SHP77 (cell line): ENCODE measurements at places on chromosomes 11 and 22.

DNA sequence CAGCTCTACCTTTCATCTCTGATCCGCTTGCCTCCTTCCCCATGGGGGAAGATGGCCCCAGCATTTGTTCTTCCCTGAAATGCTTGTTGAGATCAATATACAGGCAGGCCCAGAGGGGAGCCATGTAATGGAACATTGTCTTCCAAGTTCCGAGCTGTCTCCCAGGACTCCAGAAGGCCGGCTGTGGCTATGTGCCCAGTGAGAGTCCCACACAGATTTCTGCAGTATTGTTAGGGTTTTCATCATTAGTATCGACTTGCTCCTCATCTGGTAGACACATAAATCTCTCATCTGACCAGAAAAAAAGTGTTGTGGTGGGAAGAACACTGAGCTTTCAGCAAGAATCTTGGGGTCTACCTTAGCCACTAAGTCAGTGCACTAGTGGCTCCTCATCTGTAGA is 163.4 kb downstream of the TRIM29 start:
- DNase-seq, result no peak

DNA sequence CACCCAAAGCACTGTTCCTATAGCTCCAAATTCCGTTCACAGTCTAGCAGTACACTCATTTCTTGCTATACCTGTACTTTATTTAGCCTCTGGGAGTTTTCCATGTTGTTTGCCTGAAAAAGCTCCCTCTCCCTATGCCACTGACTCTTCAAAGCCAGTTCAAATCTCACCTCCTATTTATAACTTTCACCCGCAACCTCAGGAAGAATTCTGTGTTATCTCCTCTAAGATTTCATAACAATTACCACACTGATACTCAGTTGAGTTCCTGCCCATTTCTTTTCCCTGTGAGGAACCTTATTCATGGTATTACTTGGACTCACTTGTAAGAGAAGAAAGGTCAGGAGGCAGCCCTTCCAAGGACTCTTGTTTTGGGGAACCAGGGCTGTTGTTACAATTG is 25.2 kb downstream of the GDPD4 start:
- no peak for DNase-seq

DNA sequence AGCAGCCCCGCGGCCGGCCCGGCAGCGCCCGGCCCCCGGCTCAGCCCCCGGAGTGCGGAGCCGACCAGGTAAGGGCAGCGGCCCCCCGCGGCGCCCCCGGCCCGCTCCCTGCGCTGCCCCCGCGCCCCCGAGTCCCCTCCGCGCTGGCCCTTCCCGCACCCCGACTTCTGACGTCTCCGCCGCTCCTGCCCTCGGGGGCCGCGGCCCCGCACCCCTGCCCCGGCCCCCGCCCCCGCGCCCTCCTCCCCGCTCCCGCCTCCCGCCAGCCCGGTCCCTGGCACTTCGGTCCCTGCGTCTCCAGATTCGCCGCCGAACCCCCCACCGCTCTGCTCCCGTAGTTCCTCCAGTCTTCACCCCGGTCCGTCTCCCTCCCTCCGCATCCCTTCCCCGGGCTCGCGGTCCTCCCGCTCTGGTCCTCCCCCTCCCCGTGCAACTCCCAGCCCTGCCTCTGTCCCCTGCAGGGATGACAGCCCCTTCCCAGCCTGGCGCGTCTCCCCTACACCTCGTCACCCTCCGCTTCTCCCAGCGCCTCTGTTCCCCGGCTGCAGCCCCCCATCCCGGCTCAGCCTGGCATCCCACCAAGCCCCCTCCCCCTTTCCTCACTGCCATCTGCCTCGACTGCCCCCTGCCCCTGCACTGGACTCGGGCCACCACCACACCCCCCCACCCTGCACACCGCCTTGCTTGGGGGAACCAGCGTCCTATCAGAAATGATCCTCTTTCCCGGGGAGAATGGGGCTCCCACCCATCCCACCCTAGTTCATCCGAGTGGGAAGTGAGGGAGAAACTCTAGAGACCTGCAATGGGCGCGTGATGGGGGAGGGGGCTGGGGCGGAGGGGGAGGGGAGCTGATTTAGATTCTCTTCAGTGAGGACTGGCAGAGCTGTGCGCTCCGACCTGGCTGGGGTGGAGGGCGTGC is 531 bp downstream of the GRIK4 start:
- DNase-seq, result no peak

- DNase-seq, result no peak
These were observed 437.8 kb upstream of the CCDC90B start for GRCh38 chr11:83723999-83724398.

GRCh38 chr11:123702139-123702538 is 39.3 kb downstream of the ZNF202 start:
- no peak for DNase-seq

- DNase-seq, result no peak
These were observed at the start of gene SLC15A3 for GRCh38 chr11:60951904-60952741. SLC15A3 (minus strand) TSS chr11:60952176; CDS start chr11:60951551, 625 bp downstream.

DNA sequence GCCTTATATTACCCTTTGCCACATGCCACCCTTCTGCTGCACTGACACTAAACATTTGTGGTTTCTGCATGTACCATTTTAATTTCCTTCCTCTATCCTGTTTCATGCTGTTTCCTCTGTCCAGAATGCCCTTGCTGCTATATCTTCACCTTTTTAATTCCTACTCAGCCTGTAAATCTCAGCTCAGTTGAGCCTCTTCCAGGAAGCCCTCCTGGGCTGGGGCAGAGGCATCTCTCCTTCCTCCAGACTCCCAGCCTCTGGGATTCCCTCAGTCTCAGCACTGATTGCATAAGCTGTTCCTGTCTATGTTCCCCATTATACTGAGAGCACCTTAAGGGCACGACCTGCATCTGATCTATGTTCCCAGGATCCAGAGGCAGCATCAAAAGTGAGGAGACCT is 98.7 kb downstream of the RNF169 start:
- DNase-seq, result no peak

DNA sequence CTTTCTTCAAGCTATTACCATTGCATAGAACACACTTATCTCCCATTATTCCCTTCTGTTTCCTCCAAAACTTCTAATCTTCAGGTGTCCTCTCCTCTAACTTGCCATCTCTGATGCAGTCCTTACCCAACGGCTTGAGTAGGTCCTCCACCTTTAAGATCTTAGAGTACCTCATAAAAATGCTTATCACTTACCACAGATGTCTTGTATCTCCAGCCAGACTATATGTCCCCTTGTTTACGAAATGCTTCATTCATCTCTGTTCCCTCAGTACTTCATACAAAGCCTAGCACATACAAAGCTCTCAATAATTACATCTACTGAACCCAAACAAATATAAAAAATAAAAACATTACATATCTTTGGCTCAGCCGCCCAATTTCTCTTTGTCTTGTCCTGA is 49.2 kb downstream of the PAK1 start:
- no peak for DNase-seq

DNA sequence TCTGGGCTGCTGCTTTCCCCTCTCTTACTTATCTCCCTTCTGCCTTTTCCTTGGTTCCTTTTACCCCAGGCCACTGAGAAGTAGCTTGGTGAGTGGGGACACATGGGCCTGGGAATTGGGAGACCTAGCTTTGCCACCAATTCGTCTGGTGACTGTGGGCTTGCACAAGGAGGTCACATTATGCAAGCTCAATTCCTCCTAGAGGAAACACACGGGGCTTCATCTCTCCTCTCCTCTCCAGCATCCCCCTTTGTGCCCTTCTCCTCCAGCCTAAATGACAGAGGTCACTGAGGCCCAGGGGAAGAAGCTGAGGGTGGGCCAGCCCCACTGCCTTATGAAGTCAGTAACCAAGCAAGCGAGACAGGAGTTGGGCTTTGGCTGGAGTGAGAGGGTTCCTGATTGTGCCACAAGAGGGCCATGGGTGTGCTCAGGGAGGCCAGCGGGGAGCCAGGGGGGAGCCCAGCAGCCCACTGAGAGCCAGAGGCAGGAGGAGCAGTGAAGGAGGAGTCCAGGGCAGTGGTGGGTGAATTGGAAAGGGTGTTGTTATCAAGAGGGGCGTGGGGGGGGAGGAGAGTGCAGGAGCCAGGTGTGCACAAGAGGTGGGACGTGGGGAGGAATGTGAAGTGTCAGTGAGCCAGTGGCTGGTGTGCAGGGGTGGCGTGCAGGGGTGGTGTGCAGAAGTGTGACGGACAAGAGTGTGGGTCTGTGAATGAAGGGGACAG is 2.0 kb downstream of the CLCF1 start:
- peak; percentile 42 for DNase-seq

DNA sequence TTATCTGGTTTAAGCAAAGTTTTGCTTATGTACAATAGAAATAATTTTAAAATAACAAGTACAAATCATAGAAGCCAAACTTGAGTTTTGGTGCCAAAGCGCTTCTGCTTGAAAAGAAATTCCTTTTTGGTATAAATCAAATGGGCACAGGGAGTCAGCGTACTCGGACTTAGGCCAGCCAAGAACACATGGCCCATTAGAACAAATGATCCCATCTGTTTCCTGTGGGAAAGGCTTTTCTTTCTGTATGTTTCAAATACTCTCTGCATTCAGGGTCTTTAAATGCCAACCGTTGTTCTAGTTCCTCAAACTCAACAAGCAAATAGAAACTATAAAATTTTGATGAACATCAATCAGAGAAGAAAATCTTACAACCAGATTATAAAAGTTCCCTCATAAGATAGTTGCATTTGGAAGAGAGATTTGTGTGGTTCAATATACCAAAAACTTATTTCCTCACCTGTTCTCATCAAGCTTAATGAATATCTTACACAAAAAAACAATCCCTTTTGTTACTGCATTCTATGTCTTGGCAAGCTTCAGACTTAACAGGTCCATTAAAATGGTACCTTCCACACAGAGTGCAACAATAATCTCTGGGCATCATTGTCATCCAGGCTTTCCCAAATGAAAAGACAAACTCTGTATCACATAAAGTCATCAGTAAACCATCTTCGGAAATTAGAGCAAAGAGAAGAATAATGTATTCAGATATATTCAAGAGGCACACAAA is 739.8 kb upstream of the API5 start:
- no peak for DNase-seq

DNA sequence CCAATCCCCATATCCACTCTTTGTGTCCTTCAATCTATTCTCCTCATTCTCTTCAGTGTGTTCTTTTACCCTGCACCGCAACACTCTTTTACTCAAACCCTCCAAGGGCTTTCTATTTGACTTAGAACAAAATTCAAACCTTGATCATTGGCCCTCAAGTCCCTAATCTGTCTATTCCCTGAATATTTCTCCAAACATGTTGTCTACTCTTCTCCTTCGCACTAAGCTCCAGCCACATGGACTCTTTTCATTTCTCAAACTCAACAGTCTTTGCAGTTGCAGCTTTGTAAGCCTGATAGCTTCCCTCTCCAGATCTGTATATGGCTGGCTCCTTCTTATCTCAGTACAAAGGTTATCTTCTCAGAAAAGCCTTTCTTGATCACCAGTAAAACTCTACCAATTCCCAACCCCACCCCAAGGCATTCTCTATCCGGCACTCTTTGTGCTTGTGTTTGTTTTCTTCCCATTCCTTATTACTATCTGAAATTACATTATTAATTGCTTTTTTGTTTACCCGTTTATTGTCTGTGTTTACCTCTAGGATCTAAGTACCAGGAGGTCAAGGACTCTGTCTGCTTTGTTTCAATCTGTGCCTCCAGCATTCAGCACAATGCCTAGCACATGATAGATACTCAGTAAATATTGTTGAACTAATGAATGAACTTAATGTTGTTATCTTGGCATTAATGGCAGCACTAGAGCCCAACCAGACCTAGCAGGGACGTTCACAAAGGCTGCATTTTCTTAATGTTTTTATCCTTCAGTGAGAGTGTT is 147.4 kb downstream of the BBOX1 start:
- DNase-seq, result no peak

- DNase-seq, result no peak
These were observed 15.7 kb downstream of the PRPF19 start for GRCh38 chr11:60890696-60891095.

GRCh38 chr22:26471522-26471921 is 12.1 kb downstream of the HPS4 start:
- no peak for DNase-seq

DNA sequence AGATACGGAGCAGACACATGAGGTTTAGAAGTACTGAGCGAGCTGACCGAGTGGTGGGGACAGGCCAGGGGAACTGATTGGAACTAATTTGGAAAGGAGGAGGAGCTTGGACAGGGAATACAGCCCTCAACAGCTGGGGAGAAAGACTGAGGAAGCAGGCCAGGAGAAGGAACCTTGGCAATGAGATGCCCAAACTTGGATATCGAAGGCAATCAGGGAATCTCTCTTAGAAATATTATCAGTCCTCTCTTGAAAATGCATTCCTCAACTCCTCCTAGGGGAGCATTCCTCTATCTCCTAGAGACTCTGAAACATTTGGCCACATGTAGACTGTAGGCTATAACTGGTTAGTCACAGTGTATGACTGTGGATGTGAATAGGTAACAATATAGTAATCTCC is 284.6 kb downstream of the GUCY1A2 start:
- no peak for DNase-seq

DNA sequence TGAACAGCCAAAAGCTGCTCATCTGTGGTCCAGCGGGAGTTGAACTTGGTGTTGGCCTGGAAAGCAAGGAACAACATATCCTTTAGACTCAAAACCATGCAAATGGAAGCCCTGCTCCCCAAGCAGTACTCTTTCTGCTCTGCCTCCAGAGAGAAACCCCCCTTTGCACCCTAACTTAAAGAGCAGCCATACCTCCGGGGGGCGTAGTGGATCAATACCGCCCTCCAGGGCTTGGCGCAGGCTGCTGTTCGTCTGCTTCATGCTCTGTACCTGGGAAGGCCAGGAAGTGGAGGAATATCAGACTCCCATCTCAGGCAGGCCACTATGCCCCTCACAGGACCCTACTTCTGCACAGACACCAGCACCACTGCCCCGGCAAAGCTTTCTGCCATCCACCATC is 4.3 kb downstream of the RCOR2 start:
- DNase-seq, result no peak

- no peak for DNase-seq
These were observed 11.5 kb downstream of the TSPAN32 start for GRCh38 chr11:2313051-2313951.

GRCh38 chr11:36139767-36140166 is 149.5 kb downstream of the COMMD9 start:
- no peak for DNase-seq

DNA sequence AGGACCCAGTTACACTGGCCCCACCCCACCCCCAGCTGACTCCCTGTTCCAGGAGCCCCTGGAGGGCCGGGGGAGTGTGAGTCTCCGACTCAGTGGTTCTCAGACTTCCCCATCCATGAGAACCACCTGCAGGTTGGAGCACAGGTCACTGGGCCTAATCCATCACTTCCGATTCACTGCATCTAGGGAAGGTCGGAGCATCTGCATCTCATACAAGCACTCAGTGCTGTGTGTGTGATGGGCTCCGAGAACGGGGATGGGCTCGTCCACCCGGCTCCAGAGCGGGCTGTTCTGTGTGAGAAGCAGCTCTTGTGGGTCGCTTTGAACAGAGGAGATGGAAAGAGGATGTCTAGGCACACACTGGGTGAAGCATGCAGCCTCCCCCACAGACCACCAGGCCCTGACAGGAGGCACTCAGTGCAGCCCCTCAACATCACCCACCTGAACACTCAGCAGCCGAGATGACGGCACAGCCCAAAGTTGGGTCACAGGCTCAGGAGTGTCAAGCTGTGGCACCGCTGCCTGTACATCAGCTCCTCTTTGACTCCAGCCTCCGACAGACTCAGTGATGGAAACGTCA is 541.4 kb downstream of the BRD1 start:
- no peak for DNase-seq

GRCh38 chr11:20559523-20560300 is 39.7 kb upstream of the SLC6A5 start:
- no peak for DNase-seq

- DNase-seq, result no peak
These were observed 112.9 kb downstream of the CRYBB2 start for GRCh38 chr22:25332386-25332785.

GRCh38 chr11:78147807-78148206 is 8.4 kb upstream of the ALG8 start:
- no peak for DNase-seq
